ENCODE measurements at places on chromosomes 3 and 15. TPM values are rescaled to one million over a fixed set of nuclear protein-coding genes. Genes with fewer than 3 reads are reported as not detected.

GRCh38 chr3:170010498-170010897 is 27.3 kb upstream of the GPR160 start:
- no peak for DNase-seq

DNA sequence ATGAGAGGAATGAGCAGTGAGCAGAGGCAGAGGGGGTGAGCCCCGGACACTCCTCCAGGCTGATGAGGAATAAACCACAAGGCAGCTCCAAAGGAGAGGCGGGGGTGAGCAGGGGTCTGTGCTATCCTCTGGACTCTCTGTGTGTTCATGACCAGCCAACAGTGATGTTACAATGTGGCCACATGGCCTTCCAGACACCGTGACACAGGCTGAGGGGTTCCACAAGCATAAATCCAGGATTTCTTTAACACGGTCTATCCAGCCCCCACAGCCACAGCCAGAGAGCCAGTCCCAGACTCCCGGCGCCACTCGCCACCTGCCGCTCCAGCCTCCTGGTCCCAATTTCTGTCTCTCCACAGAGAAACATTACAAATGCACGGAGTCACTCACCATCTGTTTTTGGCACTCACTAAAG is 24.4 kb downstream of the XXYLT1 start:
- no peak for DNase-seq

- DNase-seq, result peak; percentile 92
Measured at GRCh38 chr15:38564557-38565286, at the start of gene RASGRP1. Gene RASGRP1 (minus strand): TSS chr15:38564814. CDS start chr15:38564628, 186 bp downstream.

- no peak for DNase-seq
Measured at GRCh38 chr3:187889601-187890404, 144.5 kb upstream of the BCL6 start.

- no peak for DNase-seq
Measured at GRCh38 chr3:155629556-155629955, 115.3 kb downstream of the PLCH1 start.

GRCh38 chr15:72982714-72983113 is 69.5 kb upstream of the NEO1 start:
- no peak for DNase-seq

DNA sequence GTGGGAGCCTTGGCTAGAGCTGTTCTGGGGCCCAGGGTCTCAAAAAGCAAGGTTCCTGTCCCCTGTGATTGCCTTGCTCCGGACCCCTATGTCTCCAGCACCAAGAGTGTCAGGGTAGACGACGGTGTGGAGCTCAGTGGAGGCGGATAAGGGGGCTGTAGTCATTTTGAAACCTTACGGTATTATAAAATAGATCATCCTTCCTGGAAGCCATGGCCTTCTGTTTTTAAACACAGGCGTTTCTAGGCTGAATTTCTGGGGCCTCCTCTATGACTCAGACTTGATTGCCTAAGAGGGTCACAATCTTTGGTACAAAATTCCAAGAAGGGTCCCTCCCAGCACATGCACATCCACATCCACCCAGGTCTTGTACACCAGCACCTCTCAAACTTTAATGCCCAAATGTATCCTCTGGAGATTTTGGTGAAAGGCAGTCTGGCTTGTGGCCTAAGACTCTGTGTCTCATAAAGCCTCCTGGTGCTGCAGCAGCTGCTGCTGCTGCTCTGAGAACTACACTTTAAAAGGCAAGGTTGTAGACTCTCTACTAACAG is 70.5 kb upstream of the XCR1 start:
- no peak for DNase-seq

DNA sequence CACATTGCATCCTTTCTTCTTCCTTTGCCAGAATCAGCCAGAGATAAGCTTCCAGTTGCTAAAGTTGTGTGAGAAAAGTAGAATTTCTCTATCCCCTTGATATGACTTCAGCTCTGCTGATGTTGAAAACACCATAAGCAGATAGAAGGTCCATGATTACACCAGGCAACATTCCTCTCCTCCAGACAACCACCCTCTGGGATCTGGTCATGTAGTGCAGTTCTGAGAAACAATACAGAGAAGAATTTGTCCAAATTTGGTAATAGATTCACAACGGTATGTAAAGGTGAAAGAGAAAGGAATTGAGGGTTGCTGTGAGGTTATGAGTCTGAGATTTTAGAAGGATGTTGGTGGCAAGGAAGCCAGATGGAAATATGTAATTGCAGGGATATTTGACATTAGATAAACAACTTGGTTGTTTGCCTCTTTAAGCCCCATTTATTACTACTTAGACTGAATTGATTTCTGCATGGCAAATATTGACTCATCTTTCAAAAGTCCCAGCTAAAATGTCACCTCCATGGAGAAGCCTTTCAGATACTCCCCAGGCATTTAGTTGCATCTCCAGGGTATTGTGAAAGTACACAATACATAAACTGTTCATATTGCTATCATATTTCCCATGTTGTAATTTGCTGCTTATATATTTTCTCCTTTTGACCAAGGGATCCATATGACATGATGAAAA is 134.9 kb downstream of the GAP43 start:
- DNase-seq, result no peak

- DNase-seq, result no peak
Measured at GRCh38 chr3:68988740-68989139, 24.7 kb downstream of the EOGT start.

DNA sequence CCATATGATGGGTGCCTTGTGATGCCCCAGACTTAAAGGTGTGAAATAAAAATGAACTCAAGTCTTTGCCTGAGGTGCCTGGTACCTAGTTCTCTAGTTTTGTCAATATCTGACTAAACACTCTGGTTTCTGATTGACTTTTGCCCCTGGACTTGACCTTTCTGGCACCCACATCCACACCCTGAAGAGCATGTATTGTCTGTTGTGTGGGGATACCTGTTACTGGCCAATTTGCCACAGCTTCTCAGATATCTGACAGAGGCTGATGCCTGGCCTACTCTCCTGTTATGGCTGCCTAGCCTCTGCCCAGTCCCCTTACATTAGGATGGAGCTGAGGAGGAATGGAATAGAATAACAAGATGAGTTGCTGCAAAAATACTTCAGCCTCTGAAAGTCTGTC is 3.6 kb downstream of the ZBTB38 start:
- DNase-seq, result no peak

- no peak for DNase-seq
Measured at GRCh38 chr3:113649174-113649845, 47.1 kb downstream of the USF3 start.

GRCh38 chr3:13621381-13622221 is 72.7 kb downstream of the FBLN2 start:
- no peak for DNase-seq

- DNase-seq, result no peak
Measured at GRCh38 chr15:36365963-36366362, 213.5 kb upstream of the CDIN1 start.

DNA sequence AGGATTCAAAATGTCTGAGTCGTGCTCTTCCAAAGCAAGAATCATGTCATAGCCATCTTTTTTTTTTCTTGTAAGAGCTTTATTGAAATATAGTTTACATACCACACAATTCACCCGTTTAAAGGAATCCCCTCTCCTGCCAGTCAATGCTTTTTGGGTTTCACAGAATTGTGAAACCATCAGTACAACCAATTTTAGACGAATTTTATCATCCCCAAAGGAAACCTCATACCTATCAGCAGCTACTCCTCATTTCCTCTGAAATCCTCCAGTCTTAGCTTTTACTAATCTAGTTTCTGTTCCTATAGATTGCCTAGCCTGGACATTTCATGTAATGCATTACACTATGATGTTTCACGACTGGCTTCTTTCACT is 39.6 kb downstream of the ADIPOQ start:
- DNase-seq, result no peak

- DNase-seq, result no peak
Measured at GRCh38 chr3:11201251-11202019, 47.1 kb downstream of the HRH1 start.

DNA sequence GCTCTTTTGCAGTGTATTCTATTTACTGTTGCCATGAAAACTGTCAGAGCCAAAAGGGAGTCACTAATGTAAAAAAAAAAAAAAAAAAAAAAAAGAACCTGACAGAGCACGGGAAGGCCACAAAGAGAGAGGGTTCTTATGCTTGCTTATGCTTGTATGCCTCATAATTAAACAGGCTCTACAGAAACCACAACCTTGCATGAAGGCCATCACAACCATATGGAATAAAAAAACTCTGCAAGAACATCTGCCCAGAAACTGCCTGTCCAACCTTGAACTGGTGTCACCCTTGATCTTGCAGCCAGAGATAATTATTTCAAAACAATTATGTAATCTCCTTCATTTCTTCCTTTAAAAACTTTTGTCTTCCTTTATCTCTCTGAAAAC is 50.1 kb downstream of the CFAP20DC start:
- DNase-seq, result no peak

- DNase-seq, result peak; percentile 74
Measured at GRCh38 chr3:158768361-158768787, 33.5 kb upstream of the MFSD1 start.

- DNase-seq, result no peak
Measured at GRCh38 chr3:18046131-18046915, 303.9 kb upstream of the TBC1D5 start.

- DNase-seq, result no peak
Measured at GRCh38 chr15:33200444-33200843, 5.9 kb upstream of the FMN1 start.

- no peak for DNase-seq
Measured at GRCh38 chr3:111568911-111569310, 26.2 kb downstream of the ZBED2 start.

DNA sequence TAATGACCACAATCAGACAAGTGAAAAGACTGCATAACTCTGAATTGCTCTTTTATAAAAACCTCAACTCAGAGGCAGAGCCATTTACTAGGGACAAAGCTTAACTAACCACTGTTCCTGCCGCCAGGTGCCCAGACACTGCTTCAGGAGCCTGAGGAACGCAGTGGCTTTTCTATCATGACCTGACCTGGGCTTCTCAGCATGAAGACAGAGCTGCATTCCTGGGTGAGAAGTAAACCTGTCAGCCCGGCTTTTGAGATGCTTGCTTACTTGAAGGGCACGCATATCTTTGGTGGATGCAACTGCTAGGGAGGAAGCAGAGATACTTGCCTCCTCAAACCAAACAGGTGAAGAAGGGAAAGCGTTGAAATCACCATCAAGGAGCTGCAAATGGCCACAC is 7.9 kb downstream of the LRRC31 start:
- peak; percentile 37 for DNase-seq

- DNase-seq, result peak; percentile 78
Measured at GRCh38 chr3:129824926-129825541, 68.5 kb downstream of the TMCC1 start.

DNA sequence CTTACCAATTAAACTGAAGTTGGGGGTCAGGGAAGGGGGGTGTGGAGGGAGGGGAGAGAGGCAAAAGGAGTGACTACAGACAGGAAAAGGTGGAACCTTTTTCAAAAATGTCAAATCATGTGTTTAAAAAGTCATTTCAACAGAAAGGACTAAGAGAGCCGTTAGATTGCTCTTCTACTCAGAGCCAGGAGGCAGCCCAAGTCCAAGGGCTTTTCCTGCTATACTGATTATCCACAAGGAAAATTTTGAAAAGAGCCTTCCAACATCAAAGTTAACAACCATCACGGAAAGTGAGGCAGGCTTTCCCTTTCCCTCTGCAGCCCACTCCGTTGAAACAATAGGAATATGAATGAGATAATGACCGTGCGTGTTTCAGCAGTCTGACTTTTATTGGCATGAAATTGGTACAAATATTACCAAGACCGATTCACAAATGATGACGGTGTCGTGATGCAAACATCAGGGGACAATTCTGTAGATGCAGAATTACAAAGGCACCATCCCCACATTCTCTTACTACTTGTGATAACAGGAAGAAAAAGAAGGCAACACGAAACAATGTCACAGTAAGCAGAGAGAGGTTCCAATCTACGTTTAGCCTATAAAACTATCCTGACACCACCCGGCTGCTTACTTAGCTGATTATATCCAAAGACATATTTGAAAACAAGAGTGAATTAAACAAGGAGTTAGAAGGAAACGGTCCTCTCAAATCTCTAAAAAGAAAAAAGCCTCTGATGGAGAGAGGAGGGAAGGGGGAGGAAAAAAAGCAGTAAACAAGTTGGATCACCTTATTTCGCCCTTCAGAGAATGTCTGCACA is 453.7 kb downstream of the FOXP1 start:
- no peak for DNase-seq

The NANOGP8 gene
- total RNA-seq, result 1.5 TPM

The FGD5 gene
- 0.25 TPM for total RNA-seq

The NEIL1 gene
- total RNA-seq, result 11.2 TPM

The CP gene
- not detected for total RNA-seq

The OSBPL10 gene
- total RNA-seq, result 5.1 TPM

The DGKG gene
- 0.37 TPM for total RNA-seq

The SGO1 gene
- 48.2 TPM for total RNA-seq

The IL5RA gene
- not detected for total RNA-seq

The DUOXA2 gene
- total RNA-seq, result not detected

The PLSCR5 gene
- total RNA-seq, result not detected
